Stimulated activated CD4-positive, alpha-beta T cell treated with anti-CD3 and anti-CD28 coated beads, Interleukin-2, amount 100 ng/mL, for 4 hours (primary cell): ENCODE measurements at places on chromosomes 13 and 19.

DNA sequence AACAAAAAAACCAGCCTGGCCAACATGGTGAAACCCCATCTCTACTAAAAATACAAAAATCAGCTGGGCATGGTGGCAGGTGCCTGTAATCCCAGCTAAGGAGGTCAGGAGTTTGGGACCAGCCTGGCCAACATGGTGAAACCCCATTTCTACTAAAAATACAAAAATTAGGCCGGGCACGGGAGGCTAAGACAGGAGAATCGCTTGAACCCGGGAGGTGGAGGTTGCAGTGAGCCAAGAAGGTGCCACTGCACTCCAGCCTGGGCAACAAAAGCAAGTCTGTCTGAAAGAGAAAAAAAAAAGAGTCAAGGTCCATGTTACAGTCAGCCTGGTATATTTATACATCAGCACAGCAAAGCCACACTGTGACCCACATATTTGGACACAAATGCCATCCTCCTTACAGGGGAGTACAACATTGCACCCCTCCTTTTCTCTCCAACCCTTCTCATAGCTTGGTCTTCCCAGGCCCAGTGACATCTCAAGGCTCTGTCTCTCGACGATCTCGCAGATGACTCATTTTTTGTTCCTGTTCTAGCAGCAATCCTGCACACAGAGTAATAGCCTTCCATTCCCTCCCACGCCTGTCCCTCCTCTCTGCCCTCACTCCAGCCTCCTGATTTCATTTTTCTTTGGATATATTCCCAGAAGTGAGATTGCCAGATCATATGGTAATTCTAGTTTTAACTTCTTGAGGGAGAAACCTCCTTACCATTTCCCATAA lies 21.0 kb upstream of the DPP9 start:
- DNase-seq: no peak

DNA sequence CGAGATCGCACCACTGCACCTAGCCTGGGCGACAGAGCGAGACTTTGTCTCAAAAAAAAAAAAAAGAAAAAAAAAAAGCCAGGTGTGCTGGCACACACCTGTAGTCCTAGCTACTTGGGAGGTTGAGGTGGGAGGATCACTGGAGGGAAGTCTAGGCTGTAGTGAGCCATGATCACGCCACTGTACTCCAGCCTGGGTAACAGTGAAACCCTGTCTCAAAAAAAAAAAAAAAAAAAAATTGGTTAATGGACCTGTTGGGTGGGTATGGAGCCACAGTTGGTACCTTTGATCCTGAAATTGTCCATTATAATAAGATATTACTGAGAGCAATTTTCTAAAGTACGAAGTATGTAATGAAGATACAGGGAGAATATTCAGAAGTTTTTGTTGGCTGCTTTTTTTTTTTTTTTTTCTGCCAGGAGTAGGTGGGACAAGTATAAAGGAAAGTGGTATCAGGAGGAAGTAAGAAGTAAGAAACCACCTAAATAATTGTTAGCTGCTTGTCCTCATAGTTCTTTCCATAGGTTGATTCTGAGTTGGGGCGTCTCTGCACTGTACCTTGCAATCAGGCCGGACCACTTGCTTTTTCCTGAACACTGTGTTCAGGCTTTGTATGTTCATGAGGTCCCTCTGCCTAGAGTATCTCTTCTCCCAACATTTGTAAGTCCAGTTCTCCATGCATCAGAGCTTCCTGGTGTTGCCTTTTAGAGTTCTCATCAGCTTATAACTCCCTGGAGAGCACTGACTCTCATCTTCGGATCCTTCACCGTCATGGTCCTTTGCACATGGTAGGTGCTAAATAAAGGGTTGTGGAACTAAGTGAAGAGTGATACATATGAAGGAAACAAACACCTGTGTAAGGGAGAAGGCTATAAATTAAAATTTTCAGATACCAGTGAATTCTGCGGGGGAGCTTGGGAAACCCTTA lies 31.7 kb downstream of the ARHGAP35 start:
- DNase-seq: no peak

- DNase-seq: peak; percentile 10
These were observed 12.1 kb upstream of the CEACAM8 start for GRCh38 chr19:42606660-42607351.

DNA sequence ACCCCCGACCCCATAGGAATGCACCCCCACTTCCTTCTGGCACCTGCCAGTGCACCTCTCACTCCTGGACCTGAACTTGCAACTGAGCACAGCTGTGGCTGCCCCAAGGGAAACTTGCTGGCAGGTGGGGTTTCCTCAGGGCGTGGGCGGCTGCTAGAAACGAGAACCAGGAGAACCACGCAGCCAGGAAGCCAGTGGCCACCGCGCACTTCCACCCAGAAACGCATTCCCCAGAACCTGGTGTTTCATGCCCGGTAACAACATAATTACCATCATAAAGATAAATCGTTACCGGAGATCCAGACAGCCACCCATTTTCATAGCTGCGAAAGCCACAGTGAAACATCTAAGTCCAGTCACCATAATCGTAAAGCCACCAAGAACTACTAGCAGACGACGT lies 75.2 kb upstream of the C13orf46 start:
- peak; percentile 41 for DNase-seq

DNA sequence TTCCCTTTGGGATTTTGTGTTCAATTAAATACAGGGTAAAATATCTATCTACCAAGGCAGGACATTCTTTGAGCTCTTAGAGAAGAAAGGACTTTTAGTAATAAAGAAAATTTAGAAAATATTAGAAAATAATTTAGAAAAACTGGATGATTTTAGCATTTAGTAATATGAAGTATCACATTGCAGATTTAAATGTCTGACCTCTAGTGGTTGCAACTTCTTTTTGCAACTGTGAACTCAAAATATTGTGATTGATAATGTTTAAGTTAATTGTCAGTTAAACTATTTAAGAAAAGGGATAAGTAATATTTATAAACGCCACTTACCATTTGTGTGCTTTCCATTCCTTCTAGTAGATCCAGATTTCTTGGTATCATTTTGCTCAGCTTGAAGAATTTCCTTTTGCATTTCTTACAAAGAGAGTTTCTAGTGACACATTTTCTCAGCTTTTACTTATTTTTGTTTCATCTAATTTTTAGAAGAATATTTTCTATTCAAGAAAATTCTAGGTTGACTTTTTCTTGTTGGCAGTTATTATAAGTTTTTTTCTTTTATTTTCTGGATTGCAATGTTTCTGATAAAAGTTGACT lies 10.3 kb upstream of the POSTN start:
- DNase-seq: no peak
